ENCODE measurements at places on chromosomes 13 and 19. TPM values are rescaled to one million over a fixed set of nuclear protein-coding genes. Genes with fewer than 3 reads are reported as not detected.

DNA sequence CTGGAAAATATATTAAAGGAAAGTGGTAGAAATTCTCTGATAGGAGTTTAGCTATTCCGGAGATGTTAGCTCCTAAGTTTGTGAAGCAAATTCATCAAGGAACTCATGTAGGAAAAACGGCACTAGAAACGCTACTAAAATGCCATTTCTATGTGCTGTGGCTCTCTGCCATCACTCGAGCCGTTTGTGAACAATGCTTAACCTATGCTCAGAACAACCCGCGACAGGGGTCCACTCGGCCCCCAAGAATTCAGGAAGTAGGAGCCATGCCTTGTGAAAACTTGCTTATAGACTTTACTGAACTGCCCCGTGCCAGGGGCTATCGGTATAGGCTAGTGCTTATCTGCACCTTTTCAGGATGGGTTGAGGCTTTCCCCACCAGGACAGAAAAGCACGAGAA, 14.2 kb upstream of the SLC15A1 start:
- peaks cover 4% of the 10 kb centered on the region for H3K36me3 ChIP-seq
- no peak overlapping the region for H3K27ac ChIP-seq
- peaks cover 16% of the 10 kb centered on the region for H3K27me3 ChIP-seq
- no peak overlapping the region for H3K4me3 ChIP-seq
- no peak for DNase-seq

- peaks cover 3% of the 10 kb centered on the region for H3K27me3 ChIP-seq
- no peaks in the 10 kb centered on the region for H3K36me3 ChIP-seq
- no peak for DNase-seq
- H3K4me1 ChIP-seq, result no peaks in the 10 kb centered on the region
- H3K4me3 ChIP-seq, result no peak overlapping the region
Observed at GRCh38 chr13:101181076-101181685, 235.1 kb downstream of the NALCN start.

DNA sequence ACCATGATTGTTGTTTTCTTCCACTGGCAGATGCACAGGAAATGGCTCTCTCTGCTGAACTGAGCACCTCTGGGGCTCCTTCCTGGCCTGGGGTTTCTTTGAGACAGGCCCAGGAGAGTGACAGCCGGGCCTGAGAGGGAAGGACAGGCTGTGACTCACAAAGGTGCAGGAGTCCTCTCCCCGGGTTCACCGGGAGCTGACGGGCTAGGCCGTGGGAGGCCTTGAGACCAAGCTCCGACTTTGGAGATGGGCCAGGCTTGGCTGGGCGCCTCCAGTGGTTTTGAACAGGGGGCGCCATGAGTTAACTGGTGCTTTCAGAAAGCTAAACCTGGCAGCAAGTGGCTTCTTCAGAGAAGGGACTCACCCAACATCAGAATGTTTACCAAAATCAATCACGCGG, 143.4 kb downstream of the URI1 start:
- H3K4me1 ChIP-seq, result peaks cover 2% of the 10 kb centered on the region
- no peaks in the 10 kb centered on the region for H3K36me3 ChIP-seq
- H3K4me3 ChIP-seq, result no peak overlapping the region
- DNase-seq, result no peak

DNA sequence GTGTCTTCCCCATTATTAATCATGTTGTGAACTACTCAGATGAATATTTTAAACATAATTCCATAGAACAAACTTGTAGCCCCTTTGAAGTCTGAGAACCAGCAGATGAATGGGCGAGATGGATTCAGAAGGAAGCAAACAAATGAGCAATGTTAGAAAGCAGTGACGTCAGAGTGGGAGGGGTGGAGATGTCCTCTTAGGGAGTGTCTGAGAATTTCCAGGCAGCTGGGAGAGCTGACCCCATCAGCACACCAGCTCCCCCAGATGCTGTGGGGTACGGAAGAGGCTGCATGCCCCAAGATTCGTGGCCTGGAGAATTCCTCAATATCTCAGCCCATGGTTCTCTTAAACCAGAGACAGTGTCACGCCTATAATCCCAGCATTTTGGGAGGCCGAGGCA, 68.6 kb downstream of the DPF1 start:
- H3K27ac ChIP-seq, result no peak overlapping the region
- no peaks in the 10 kb centered on the region for H3K27me3 ChIP-seq
- H3K4me1 ChIP-seq, result no peaks in the 10 kb centered on the region
- H3K4me3 ChIP-seq, result no peak overlapping the region

DNA sequence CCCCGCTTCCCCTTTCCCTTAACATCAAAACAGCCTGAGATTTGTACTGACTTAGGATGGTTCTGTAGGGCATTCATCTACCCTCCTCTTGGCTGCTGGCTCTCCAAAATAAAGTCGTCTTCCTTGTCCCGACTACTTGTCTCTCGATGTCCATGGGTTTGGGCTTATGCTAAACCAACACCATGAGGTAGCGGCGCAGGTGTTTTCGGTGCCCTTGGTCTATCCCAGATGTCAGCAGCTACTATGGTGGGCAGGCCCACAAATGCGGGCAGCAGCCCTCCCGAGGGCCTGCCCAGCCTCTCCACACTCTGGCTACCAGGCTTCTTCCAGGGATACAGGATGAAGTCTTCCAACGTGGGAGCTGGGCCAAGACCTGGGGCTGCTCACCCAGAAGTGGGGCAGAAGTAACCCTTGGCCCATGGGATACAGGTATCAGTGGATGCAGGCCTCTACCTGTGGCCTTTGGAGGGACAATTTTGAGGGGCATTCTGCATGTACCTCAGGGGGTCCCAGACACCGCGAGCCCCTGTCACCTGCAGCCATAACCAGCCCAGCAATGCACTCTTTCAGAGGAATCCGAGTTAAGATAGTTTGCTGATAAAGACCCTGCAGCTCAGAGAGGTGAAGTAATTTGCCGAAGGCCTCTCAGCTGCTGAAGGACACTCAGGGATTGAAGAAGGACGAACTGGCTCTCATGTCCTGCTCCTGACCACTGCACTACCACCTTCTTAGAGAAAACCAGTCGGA, 47.8 kb upstream of the VSTM2B start:
- no peak overlapping the region for H3K27ac ChIP-seq
- no peak overlapping the region for H3K4me3 ChIP-seq
- no peaks in the 10 kb centered on the region for H3K4me1 ChIP-seq

DNA sequence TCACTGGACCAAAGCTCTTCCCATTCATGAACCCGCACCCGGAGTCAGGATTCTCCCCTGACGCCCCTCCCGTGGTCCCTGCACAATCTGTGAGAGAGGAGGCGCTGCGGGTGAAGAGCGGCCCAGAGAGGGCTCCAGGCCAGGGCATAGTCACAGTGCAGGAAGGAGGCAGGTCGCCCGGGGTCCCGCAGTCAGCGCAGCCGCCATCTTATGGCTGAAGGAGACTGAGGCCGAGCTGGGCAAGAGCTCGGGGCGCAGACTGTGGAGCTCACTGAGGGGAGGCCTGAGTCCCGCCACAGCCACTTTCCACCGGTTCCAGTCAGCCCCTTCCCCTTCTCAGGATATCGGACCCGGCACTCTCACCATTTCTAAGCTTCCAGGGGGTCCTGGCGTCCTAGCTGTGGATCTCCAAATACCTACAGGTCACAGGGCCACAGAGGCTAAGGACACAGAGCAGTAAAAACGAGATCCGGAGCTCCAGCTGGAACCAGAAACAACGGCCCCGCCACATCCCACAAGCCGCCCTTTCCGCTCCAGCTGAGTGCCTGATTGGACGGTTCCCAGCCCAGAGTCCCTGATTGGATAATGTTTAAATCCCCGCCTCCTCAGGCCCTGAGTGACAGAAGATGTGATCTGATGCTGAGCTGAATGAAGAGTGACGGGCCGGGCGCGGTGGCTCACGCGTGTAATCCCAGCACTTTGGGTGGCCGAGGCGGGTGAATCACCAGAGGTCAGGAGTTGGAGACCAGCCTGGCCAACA, at the start of gene ZNF99:
TSS of gene ZNF99 (minus strand) at position 501 of the 760 bp plus-strand sequence. CDS start at position 366, 135 bp downstream.
- no peak within 1 kb of the TSS for H3K4me3 ChIP-seq
- no peaks in the 10 kb centered on the region for H3K36me3 ChIP-seq
- H3K4me1 ChIP-seq, result no peaks in the 10 kb centered on the region
- no peak within 1 kb of the TSS for H3K27ac ChIP-seq
- H3K27me3 ChIP-seq, result no peaks in the 10 kb centered on the region

DNA sequence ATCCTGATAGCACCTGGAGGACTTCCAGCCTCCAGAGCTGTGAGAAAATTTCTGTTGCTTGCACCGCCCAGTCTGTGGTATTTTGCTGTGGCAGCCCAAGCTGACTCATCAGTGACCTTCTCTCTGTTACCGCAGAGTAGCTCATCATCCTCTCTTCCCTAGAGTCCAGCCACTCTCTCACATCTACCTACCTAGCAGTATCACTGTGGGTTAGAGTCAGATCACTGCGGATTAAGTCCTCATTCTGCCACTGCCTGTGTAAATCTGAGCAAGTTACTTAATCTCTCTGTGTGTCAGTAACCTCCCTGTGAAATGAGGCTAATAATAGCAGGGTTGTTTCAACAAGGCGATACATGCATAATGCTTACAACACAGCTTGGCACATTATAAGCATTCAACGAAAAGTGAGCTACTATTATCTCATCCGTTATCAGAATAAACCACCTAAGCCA, 40.3 kb upstream of the USPL1 start:
- H3K36me3 ChIP-seq, result no peaks in the 10 kb centered on the region
- peaks cover 26% of the 10 kb centered on the region for H3K27me3 ChIP-seq
- no peak overlapping the region for H3K4me3 ChIP-seq
- peak; percentile 76 for DNase-seq
- peak overlapping the region; percentile 27 for H3K27ac ChIP-seq

- no peaks in the 10 kb centered on the region for H3K27me3 ChIP-seq
- H3K36me3 ChIP-seq, result no peaks in the 10 kb centered on the region
- no peak for DNase-seq
- H3K27ac ChIP-seq, result no peak overlapping the region
- no peaks in the 10 kb centered on the region for H3K4me1 ChIP-seq
Observed at GRCh38 chr13:59279576-59279975, 884.2 kb downstream of the DIAPH3 start.

DNA sequence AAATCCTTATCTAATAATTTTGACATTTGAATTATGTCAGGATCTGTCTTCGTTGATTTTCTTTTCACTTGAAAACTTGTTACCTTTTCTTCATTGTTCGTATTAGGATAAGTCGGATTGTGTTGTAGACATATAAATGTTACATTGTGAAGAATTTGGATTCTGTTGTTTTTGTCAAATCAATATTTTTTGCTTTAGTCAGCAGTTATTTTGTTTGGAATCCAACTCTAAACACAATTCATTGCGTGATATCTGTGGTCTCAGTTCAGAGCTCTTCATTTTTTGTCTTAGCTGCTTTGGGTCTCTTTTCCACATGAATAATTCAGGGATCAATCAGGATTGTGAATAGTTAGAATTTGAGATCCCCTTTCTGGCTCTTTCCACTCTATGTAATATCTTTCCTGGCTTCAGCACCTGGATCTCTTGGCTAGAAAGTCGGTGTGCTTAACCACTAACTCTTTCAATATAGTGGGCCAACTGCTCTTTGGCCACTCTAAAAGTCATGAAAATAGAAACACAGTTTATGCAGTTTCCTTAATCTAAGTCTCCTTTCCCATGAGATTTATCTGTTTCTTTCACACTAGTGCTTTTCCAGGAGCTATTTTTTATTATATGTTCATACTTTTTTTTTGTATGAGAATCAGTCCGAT, 2494.2 kb upstream of the PCDH20 start:
- no peak overlapping the region for H3K4me3 ChIP-seq
- no peaks in the 10 kb centered on the region for H3K27me3 ChIP-seq
- DNase-seq, result no peak
- H3K27ac ChIP-seq, result no peak overlapping the region

- peaks cover 2% of the 10 kb centered on the region for H3K27me3 ChIP-seq
- H3K27ac ChIP-seq, result no peak overlapping the region
- no peaks in the 10 kb centered on the region for H3K36me3 ChIP-seq
- no peaks in the 10 kb centered on the region for H3K4me1 ChIP-seq
- H3K4me3 ChIP-seq, result no peak overlapping the region
Observed at GRCh38 chr13:102944821-102945220, 99.0 kb downstream of the ERCC5 start.

DNA sequence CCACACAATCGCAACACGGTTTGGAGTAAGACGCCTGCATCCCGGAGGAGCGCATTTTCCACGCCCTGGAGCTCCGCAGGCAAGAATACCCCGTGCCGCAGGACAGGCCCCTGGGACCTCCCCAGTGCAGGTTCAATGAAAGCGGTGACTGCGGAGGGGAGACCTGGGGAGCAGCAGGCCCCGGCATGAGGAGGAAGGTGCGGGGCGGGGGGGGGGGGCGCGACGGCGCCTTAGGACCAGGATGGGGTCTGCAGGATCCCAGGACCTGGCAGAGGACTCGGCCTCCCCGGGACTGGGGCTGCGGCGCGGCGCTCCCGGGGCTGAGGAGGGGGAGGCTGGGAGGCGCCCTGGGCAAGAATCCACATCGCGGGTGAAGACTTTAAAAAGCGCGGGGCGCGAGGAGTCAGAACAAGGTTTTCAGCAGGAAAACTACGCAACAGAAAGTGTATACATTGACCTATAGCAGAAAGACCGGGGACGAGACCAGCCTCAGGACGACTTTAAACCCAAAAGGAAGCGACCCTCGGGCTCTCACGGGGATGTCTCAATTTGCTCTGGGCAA, 432 bp downstream of the ZNF611 start:
- peak overlapping the region; percentile 88 for H3K4me3 ChIP-seq
- no peaks in the 10 kb centered on the region for H3K27me3 ChIP-seq
- peaks cover 49% of the 10 kb centered on the region for H3K36me3 ChIP-seq
- peaks cover 24% of the 10 kb centered on the region for H3K4me1 ChIP-seq
- H3K27ac ChIP-seq, result peak overlapping the region; percentile 86
- peak; percentile 16 for DNase-seq

DNA sequence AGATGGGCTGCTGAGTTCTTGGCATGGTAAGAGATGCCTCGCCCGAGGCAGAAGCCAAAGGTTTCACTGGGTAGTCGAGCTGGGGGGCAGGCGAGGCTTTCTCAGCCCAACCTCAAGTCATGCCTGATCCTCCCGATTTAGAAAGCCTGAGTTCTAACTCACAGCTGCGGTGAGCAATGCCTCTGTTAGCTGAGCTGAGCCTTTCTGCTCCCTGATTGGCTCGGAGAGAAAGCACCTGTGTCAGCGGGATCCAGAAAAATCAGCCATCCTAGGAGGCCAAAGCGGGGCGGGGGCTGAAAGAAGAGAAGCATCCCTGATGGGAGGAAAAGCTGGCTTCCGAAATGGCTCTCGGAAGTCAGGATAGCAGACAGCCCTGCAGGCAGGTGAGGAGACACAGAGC, 44.7 kb downstream of the CACNA1A start:
- no peak for DNase-seq
- no peaks in the 10 kb centered on the region for H3K4me1 ChIP-seq
- no peaks in the 10 kb centered on the region for H3K36me3 ChIP-seq
- H3K4me3 ChIP-seq, result no peak overlapping the region
- H3K27me3 ChIP-seq, result no peaks in the 10 kb centered on the region

PCSK4 gene
- 2.5 TPM for total RNA-seq

PRKACA gene
- 48.1 TPM for total RNA-seq

GDF15 gene
- total RNA-seq, result not detected

Measured in activated CD4-positive, alpha-beta memory T cell treated with anti-CD3 and anti-CD28 coated beads, Interleukin-2, amount 10 ng/mL, durations not matched to agents 7 days and 5 days (primary cell).